ENCODE measurements at places on chromosomes 16 and 17.

DNA sequence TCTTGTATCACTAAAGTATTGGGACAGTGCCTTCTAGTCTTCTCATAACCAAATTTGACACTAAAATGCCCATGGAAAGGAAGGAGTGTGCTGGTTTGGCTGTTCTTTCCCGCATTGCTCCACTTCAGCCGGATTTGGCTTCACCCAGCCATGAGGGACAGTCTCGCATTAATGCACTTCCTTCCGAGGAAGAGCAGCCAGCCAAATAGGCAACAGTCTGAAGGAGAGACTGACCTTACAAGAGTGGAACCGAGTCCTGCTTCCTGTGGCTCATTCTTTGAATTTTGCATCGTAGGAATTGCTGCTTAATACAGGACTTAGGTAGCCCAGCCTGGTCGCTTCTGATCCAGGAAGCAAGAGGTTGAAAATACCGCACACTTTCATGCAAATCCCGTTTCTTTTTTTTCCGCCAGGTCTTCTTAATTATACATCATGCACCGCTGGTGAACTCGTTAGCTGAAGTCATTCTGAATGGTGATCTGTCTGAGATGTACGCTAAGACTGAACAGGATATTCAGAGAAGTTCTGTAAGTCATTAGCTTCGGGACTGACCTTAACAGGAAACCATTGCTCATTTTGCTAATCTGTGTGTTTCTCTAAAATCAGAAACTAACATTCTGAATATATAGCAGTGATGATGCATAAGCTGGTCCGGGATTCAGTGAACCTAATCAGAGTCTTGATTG is 38.2 kb downstream of the CLEC16A start:
- peak; percentile 72 for DNase-seq

DNA sequence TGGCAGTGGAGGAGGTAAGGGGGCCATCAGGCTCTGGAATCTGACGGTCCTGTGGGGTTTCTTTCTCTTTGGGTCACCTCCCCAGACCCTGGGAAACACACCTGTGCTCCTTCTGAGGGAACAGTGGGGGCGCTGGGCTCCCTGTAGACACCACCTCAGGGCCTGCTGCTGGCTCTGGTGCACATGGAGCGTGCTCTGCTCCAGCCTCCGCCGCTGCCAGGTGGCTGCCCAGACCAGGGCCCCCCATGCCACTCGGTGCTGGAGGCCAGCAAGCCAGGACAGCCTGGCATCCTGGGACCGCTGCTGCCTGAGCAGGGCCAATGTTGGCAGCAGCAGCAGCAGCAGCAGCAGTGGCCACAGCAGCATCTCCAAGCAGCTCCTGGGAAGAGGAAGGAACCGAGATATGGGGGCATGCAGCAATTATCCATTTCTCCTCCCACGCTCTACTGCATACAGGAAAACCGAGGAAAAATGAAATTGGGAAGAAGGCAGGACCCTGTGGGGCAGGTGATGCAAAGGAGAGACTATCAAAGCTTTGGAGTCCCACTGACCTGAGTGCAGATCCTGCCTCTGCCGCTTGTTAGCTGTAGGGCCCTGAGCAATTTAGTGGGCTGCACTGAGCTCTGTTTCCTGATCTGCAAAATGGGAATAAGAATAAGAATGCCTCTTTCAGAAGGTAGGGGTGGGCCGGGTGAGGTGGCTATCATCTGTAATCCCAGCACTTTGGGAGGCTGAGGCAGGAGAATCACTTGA is 902 bp downstream of the GHDC start:
- no peak for DNase-seq

DNA sequence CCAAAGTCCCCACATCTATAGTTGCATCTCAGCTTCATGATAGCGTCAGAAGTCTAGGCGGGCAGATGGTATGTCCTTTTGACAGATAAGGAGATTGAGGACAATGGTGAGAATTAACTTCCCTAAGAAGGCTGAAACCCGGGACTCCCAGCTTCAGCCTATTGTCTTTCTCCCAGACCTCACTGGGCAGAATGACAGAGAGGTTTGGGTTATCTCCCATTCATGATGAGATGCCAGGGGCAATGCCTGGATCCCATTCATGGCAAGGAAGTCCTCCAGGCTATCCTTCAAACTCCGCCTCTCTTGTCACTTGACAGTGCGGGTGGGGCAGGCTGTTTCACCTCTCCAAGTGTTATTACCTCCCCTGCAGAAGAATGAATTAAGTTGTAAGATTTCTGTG is 100.3 kb downstream of the IRX5 start:
- no peak for DNase-seq

- no peak for DNase-seq
These were observed 8.4 kb upstream of the SPDYE4 start for GRCh38 chr17:8766731-8767130.

- DNase-seq: no peak
These were observed 25.4 kb downstream of the TMEM114 start for GRCh38 chr16:8564934-8565345.

GRCh38 chr17:51427856-51428255 is 167.5 kb downstream of the UTP18 start:
- peak; percentile 81 for DNase-seq

- no peak for DNase-seq
These were observed 6.8 kb upstream of the ANKS4B start for GRCh38 chr16:21226749-21227148.

- DNase-seq: no peak
These were observed 41.1 kb upstream of the MTSS2 start for GRCh38 chr16:70726892-70727361.

GRCh38 chr16:85253084-85253941 is 141.0 kb upstream of the CIBAR2 start:
- peak; percentile 63 for DNase-seq

- no peak for DNase-seq
These were observed 8.8 kb upstream of the FASN start for GRCh38 chr17:82106688-82107305.

GRCh38 chr17:4838309-4838785 is 5.2 kb downstream of the MINK1 start:
- DNase-seq: no peak

- no peak for DNase-seq
These were observed 22.4 kb downstream of the ATAD5 start for GRCh38 chr17:30854146-30854545.

DNA sequence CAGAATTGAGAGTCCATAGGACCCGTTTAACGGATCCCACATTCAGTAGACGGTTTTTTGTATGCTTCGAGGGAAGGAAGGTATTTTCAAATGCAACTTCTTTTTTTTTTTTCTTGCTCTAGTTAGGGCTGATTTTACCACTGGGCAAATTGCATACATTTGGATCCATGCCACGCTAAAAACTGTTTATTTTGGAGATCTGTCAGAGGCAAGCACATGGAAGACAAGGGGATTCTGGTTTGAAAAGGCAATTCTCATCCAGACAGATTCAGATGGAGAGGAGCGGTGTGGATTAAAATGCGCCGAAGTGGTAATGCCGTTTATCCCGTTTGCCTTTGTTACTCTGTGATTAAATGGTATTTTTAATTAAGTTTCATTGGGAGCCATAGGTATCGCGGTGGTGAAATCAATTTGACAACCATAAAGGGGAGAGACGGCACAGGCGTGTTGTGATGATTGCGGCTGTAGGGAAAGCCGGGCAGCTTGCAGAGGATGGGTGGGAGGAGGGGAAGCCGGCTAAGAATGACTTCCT is 170.4 kb downstream of the IRX3 start:
- no peak for DNase-seq

DNA sequence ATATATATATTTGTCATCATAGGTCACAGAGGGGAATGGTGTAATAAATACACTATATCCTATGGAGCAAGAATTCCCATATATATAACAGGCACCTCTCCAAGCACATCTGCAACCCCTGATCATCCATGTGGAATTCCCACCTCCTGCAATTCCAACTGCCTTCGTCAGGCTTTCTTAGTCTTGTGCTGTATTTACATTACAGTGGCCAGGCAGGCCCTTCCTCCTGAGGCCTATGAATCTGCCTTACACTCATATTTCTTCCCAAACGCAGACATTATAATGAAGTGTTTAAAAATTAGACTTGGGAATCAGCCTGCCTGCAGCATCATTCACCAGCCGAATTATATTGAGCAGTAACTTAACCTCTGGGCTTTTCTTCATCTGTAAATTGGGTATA is 19.3 kb upstream of the DNAH9 start:
- no peak for DNase-seq

DNA sequence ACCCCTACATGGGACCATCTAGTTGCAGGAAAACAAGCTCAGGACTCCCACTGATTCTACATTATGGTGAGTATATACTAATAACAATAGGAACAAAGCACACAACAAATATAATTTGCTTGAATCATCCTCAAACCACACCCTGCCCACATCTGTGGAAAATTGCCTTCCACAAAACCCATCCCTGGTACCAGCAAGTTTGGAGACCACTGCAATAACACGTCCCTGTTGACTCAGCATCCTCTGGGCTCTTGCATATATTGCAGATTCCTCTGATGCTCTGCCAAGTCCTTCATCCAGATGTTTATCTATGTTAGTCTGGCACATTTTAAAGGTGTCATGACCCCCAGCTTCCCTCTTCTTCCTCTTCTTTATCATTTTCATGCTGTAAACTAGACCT is 138.4 kb downstream of the PCTP start:
- no peak for DNase-seq

All from activated CD4-positive, alpha-beta T cell treated with anti-CD3 and anti-CD28 coated beads, Interleukin-2, Interleukin-6, amounts not matched to agents 100 ng/mL and 50 ng/mL, durations not matched to agents 16 hours and 8 hours (primary cell).